ENCODE measurements at places on chromosomes 2 and 18.

GRCh38 chr2:1644427-1644826, 99.9 kb downstream of the PXDN start:
- no peak for DNase-seq

- no peak for DNase-seq
Measured at GRCh38 chr2:119537792-119538191, 6.5 kb upstream of the CFAP221 start.

- DNase-seq, result no peak
Measured at GRCh38 chr2:108922141-108922915, 66.7 kb downstream of the EDAR start.

DNA sequence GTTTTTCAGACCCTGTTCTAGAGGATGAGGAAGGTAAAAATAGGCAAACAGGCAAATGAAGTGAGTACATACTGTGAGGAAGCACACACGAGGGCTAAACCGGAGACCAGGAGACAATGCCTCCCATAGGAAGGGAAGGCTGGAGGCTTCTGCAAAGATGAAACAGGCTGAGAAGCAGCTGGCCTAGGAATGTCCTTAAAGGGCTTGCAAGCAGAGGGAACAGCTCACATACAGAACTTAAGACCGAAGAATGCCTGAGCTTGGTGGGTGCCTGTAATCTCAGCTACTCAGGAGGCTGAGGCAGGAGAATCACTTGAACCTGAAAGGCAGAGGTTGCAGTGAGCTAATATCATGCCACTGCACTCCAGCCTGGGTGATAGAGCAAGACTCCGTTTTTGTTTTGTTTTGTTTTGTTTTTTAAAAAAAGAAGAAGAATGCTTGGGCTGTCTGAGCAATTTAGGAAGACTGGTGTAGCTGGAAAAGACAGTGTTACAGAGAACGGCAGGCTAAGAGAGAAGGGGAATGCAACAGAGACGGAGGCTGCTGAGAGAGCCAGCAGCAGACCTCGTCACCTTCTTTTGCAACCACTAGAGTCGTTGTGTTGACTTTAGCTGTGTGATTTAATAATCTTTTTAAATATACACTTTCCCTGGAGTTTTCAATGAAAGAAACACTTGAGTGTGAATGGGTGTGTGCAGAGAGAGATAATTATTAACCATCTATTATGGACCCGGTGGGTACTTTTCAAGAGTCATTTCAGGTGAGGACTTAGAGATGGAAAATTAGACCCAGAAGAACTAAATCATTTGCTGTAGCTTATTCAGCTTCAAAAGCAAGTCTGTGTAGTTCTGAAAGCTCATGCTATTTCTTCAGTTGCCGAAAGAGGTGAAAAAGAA, 232.8 kb downstream of the GALR1 start:
- DNase-seq, result no peak

GRCh38 chr18:12765126-12765525, 62.3 kb downstream of the PSMG2 start:
- DNase-seq, result no peak

- DNase-seq, result no peak
Measured at GRCh38 chr2:231634951-231635875, 42.5 kb downstream of the TEX44 start.

Measured in GM12891 (cell line).